HL-60 (cell line): ENCODE measurements at places on chromosomes 5 and 9.

GRCh38 chr5:76590027-76590426 is 33.2 kb downstream of the F2RL2 start:
- DNase-seq, result no peak

- no peak for DNase-seq
These were observed 7.0 kb downstream of the TRMT10B start for GRCh38 chr9:37760416-37761161.

DNA sequence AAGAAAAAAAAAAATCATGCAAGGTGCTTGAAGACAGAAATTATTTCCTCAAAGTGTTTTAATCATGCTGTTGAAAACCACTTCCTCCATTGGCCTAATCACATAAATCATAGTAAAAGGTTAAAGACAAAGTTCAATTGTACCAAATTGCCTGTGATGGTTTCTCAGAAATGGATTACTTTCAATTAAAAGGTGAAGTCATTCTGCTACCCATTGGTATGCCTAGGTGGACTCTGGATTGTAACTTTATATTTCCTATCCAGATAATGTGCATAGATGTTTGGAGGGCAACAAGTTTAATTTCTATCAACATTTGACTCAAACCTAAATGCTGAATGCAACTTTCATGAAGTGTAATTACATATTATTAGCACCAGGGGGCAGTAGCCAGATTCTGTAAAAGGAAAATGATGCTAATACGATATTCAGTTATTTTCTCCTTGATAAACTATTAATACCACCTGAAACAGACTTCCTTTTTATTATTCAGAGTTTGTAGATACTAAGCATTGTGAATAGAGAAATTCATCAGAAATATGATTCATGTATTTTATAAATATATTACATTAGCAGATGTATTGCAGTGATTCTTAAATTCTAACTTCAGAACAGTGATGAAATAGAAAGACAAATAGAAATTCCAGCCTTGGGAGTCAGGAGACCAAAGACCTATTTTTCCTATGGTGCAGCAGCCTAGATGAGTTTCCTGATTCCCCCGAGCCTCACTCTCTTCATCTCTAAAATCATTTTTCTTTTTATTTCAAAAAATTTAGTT is 148.2 kb downstream of the CAAP1 start:
- DNase-seq, result no peak

DNA sequence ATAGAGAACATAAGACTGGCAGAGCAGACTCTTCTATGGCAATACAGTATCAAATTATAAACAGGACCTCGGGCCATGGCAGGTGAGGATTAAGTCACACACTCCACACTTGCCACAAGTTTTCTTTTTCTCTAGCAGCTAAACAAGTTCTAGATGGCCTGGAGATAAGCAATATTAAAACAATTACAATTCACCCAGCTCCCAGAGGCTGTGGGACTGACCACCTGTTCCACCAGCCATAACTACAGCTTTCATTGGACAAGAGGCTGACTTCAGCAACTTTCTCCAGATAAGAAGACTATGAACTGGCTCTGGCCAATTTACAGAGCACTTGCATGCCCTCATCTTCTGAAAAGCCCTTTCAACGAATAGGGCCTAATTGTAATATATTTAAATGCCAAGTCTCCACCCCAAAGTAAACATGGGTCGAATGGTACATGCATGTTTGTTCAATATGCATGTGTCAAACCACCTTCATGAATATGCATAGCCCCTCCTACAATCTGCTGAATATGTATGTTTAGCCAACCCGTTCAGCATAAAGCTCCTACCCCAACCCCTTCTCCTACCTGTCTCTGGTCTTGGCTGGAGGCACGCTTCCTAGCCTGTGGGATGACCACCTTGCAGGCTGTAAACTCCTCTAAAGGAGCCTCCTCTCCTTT is 6.1 kb upstream of the CFAP157 start:
- DNase-seq, result no peak

GRCh38 chr5:99129768-99130501 is 201.1 kb upstream of the CHD1 start:
- DNase-seq, result no peak

GRCh38 chr5:79069488-79070349 is at the start of the genes BHMT2 and DMGDH:
TSS of gene BHMT2 (plus strand) at chr5:79069767. CDS start at chr5:79069783, 16 bp downstream.
TSS of gene DMGDH (minus strand) at chr5:79069674. CDS start at chr5:79069620, 54 bp downstream.
- no peak for DNase-seq

GRCh38 chr5:172156541-172156994 is 31.5 kb downstream of the STK10 start:
- DNase-seq, result no peak

DNA sequence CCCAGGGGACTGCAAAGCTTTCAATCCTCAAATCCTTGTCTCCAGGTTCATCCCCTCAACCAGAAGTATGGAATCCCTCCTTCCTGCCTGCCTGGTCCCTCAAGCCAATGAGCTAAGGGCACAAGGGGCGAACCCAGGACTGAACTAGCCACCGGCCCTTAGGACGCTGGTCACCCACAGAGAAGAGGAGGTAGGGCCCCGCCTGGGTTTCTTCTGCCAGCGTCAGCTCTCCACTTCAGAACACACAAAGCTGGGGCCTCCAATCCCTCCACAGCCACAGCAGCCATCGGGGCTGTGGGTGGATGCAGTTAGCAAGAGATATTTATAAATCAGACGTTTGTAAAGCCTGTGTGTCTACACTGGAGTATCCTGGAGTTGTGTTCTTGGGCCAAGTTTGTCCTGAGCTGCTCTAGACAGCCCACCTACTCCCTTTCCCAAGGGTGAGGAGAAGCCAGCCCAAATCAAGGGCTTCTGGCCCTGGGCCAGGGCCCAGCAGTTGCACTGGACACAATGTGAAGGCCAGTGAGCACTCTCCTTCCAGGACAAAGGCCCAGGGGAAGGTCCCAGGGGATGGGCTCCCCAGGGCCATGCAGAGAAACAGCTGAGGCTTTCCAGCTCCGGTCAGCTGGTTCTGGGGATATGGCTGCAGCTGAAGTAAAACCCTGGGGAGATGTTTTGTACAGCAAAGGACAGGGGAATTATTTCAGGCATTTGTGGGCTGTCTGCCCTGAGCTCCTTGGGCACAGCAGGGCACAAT is 18.9 kb downstream of the AMBP start:
- DNase-seq, result no peak

DNA sequence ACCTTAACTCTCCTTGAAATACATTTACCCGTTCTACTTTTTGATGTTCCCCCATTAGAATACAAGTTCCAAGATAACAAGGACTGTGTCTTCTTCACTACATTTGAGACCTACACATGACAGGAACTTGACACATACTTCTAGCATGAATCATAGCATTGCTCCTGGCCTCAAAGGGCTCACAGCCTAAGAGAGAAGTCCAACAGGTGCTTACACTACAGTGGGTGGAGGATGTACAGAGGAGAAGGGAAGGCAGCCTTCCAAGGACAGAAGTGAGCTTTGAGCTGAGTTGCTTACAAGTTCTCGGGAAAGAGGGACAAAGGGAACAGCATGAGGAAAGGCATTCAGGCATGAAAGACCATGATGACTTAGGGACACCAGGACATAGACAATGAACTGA is 56.9 kb upstream of the MSX2 start:
- no peak for DNase-seq

DNA sequence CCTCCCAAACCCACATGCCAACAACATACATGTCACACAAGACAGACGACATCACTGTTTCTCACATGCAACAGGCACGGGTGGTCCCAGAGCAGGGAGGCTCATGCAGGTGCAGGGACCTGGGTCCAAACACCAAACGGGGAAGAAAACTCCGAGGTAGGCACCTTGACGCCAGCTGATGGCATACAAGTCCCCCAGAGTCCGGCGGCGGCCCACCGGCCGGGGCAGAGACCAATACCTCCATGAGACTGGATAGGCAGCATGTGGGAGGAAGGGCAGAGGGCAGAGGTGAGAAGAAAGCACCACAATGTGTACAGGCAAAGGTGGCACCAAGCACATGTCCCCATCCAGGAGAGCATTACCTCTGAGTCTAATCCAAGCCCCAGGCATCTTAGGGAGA is 73.0 kb upstream of the UBTD2 start:
- no peak for DNase-seq

DNA sequence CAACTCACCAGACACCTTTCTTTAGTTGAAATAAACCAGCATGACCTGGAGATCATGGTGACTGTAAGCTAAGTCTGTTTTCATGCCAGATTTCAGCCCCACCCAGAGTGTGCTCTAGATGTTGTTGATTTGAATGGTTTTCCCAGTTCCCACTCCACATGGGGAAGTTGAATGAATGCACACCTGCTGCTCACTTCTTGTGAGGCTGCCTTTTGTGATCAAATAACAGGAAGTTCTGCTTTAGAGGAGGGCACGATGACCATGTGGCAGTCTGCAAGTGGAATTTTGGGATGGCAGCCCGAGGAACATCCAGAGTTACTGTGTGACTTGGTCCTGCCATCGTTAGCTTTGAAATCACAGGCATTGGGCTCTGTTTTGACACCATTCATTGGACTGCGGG is 18.7 kb downstream of the SLC46A2 start:
- DNase-seq, result peak; percentile 32

GRCh38 chr9:71928806-71929205 is 17.4 kb downstream of the C9orf85 start:
- no peak for DNase-seq

DNA sequence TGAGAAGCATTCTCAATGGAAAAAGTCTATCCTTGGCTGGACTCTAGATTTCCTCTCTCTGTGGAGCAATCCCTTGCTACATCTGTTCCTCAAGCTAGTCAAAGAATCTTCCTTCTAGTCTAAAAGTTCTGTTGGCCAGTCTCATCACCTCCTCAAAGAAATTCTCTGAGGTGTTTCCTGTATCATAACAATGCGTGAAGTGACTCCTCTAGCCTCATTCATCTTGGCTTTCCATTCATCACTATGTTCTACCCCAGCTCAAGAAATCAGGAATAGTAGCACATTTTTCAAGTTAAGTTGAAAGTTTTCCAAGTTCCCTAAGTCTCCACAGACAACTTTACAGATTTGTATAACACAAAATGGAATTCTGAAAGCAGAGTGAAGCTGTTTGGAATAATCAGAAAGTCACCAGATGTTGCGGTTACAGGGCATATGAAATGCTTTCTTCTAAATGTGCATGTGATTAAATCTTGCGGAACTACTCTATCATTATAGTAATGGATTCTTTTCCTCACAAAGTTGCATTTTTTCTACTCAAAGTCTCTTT is 176.6 kb upstream of the FREM1 start:
- no peak for DNase-seq

- no peak for DNase-seq
These were observed 11.1 kb downstream of the FCN2 start for GRCh38 chr9:134891713-134892112.

GRCh38 chr9:124004593-124004992 is 7.0 kb upstream of the LHX2 start:
- no peak for DNase-seq

GRCh38 chr5:83093692-83094091 is 16.3 kb downstream of the XRCC4 start:
- no peak for DNase-seq

DNA sequence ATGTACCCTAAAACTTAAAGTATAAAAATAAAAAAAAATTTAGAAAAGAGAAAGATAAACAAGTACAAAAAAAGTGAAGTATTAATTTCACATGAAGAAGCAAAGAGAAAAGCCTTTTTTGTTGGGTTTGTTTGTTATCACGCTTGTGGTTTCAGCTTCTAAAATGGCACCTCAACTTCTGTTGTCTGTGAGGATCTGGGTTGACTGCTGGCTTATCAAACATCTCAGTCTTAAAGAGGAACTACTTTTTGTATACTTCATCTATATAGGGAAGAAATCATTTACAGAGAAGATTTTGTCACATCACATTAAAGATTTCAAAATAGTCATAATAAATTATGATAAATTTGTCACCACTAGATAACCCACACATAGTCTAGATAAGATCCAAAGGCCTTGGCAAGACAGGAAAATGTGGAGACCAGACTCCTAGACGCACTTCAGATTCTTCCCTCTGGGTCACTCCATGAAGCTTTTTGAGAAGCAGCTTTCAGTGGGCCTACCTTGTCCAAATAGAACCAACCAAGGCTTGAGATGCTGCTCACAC is 8.8 kb upstream of the ADGRV1 start:
- no peak for DNase-seq

- no peak for DNase-seq
These were observed 33.0 kb downstream of the FOXD1 start for GRCh38 chr5:73415617-73416016.

- no peak for DNase-seq
These were observed 100.4 kb upstream of the DAP start for GRCh38 chr5:10861423-10861790.

DNA sequence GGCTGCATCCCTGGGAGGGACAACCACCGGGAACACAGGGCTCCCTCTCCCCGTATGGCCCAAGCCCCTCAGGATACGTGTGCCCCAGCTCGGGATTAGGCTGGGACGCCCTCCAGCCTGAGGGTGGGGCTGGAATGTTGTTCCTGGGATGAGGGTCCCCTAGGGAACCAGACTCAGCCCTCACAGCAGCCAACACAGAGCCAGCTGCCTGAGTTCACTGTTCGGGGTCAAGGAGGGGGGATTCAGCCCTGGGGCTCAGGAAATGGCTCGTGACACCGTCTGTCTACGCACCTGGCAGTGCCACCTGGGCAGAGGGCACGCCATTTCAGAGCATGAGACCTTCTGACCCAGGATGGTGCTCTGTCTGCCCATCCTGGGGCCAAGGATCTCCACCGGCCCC is 8.9 kb downstream of the RNF44 start:
- no peak for DNase-seq

GRCh38 chr5:117805058-117805457 is 1183.3 kb downstream of the DTWD2 start:
- DNase-seq, result no peak

- DNase-seq, result no peak
These were observed 488.0 kb downstream of the PRELID2 start for GRCh38 chr5:145347026-145347616.

- DNase-seq, result no peak
These were observed 420.8 kb downstream of the CHSY3 start for GRCh38 chr5:130324953-130325671.

GRCh38 chr5:52825826-52826225 is 38.1 kb downstream of the ITGA1 start:
- DNase-seq, result no peak

- no peak for DNase-seq
These were observed 71.8 kb downstream of the EGFLAM start for GRCh38 chr5:38330207-38330606.

DNA sequence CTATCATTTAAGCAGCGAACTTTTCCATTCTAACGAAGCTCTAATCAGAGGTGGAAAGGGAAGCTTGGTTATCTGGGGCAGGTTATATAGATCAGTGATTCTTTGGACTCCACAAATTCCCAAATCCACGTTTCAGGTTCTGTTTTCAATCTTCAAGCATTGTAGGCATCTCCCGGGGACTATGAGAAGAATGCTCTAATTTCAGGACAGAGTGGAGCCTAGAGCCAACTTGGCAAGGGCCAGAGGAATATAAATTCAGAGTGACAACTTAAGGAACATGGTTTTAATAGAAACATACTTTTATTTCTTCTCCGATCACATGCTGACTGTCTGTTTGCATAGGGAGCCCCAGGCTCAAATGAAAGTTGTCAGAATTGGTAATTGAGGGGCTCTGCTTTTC is 514.0 kb upstream of the KLF4 start:
- no peak for DNase-seq

DNA sequence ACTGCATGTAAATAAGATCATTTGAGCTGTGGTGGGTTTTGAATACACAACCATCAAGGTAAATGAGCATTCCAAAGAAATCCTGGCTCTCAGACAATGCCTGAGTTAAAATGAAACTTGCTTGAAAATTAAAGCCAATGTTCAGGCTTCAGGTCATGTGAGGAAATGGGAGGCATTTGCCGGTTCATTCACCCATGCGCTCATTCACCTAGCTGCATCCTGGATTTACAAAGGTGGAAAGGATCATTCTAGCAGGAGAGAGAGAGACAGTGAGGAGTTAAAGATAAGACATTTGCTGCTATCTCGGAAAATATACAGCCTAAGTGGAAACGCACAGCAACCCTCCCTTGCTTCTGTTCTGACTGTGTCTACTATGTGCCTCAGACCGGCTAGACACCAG is 143.8 kb upstream of the KLF4 start:
- DNase-seq, result no peak
